ENCODE measurements at places on chromosomes 4 and X.

DNA sequence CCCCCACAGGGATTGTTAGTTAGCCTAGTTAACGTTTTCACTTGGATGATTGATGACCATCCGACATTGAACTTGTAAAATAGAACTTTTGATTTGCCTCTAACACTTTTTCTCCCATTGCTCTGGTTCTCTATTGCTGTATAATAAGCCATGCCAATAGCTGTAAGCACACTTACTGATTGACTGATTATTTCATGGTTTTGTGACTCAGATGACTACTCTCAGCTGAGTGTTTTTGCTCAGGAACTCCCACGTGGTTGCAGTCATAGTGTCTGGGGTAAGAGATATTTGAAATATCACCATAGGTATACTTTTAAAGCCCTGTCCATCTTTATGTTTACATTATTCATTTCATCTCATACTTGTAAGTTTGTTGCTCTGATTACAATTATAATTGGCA is 1285.5 kb downstream of the STIM2 start:
- DNase-seq, result no peak

DNA sequence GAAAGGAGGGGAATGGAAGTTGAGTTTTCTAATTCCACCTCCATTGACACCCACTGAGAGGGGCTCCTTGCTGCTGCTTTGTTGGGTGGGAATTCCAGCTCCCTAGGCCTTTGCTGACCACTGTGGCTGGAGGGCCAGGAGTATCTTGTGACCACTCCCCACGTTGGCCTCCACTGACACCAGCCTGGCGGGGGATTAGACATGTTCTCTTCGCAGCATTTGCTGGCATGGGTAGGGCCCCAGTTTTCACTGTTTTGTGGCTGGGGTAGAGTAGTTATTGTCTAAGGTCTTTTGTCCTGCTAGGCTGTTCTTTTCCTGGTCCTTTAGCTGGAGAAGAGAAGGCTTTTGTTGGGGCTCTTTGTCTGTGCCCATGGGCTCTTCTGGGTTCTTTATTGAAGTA is 116.7 kb downstream of the CDKL5 start:
- no peak for DNase-seq

- DNase-seq, result peak; percentile 52
Observed at GRCh38 chr4:1834047-1834775, 21.7 kb downstream of the LETM1 start.

GRCh38 chrX:23317799-23318724 is 16.6 kb upstream of the PTCHD1 start:
- DNase-seq, result no peak

- DNase-seq, result no peak
Observed at GRCh38 chrX:1481636-1482529, 29.2 kb upstream of the ASMTL start.
